ENCODE measurements at places on chromosomes 6 and 20.

- DNase-seq: no peak
These were observed 11.6 kb downstream of the BACH2 start for GRCh38 chr6:90285042-90285481.

- DNase-seq: no peak
These were observed 35.6 kb downstream of the GNAS start for GRCh38 chr20:58888103-58888502.

GRCh38 chr6:67748521-67748920 lies 886.6 kb upstream of the ADGRB3 start:
- DNase-seq: no peak

DNA sequence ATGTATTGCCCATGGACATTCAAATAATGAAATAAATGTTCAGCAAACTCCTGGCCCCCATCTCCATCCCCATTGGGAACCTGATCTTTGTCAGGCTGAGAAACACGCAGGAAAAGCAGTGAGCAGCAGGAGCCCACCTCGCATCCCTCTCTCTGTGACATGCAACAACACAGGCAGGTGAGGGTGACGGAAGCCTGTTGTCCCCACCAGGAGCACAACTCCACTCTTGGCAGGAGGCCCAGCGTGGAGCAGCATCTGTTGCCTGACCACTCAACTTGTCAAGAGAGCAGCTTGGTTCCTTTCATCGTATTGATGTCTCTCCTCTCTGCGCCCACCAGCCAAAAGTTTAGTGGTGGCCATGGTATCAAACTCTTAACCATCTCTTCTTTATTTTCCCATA lies 586.9 kb upstream of the ARID1B start:
- DNase-seq: no peak

DNA sequence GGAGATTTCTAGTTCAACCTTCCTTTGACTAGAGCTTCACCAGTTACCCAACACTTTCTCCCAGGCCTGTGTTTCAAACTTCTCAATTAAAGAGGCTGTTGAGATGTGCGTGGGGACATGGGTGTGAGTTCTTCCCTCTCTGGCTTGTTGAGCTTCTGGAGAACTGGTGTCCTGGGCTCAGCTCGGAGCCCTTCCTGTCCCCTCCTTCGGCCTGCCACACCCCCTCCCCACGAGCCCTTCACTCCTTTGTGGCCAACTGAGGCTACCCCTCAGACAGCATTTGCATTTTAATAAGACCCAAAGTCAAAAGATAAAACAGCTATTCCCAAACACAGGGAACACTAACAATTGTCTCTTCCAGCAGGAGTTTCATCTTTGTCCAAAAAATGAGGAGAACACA lies 123.3 kb upstream of the MLN start:
- DNase-seq: no peak

DNA sequence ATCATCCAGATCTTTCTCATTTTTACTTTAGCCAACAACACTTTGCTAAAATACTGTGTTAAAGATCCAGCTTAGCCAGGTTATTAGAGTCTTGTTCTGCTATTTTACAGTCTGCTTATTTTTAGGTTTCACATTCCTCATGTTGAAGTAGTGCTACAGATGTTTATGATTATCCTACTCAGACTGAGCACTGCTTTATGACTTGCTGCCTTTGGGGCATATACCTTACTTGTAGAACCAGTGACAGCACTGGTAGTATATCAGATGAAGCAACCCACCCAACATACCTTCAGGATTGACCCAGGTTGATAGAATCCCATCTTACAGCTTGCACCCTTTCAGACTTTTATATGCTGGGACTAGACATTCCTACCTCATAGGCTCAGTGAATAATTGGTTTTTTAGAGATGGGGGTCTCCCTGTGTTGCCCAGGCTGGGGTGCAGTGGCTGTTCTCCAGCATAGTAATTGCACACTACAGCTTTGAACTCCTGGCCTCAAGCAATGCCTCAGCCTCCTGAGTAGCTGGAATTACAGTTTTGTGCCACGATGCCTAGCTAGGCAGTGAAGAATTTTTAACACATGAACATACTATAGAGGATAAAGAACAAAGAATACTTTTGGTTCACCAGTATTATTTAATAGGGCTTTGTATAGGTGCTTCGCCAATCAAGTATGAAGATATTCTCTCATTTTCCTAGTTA lies 63.8 kb upstream of the DYNLRB1 start:
- DNase-seq: no peak

- no peak for DNase-seq
These were observed 531 bp upstream of the CCN2 start for GRCh38 chr6:131951576-131952230.

GRCh38 chr6:27297857-27298730 lies 14.0 kb downstream of the POM121L2 start:
- no peak for DNase-seq

DNA sequence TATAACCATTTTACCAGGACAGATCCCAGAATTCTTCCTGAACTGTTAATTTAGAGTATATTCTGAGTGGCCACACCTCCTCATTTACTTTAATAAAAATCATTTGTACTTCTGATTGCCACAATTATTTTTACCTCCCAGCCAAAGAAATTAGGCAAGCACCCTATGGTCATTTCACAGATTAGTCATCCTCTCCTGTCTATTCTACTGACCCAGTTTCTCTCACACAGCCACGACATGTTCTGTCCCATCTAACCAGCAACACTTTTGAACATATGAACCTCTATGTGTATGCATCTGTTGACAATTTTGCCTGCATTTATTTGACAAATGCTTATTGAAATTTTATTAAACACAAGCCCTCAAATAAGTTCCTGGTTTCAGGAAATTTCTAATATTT lies 202.6 kb upstream of the STXBP5 start:
- no peak for DNase-seq

DNA sequence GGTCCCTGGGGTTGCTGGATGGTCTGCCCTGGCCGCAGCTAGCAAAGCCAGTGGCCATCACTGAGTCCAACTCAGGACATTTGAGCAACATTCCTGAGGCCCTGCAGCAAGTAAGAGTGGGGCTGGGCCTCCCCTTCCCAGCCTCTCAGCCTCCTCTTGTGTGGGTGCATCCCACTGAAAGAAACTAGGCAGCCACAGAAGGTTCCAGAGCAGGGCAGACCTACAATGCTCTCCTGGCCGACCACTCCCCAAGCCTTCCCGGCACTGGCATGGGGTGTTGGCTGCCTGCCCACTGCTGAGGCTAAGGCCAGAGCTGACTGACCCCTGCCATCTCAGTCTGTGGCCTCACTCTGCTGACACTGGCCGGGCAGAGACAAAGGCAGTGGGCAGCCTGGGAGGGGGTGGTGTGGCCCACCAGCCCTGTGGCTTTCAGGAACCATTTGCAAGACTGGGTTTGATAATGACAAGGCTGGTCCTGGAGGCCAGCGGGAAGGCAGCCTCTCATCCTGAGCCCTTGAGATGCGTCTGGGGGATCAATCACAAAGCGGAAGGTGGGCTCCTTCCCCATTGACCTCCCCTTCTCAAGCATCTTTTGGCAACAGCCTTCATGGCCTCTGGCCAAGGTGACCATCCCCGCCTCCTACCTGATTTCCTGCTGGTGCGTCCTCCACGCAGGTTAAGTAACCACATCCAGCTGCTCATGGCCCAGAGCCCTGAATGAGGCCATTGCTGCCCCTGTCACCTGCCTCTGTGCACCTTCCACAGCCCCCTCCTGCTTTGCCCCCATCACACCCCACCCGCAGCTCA lies 9.6 kb downstream of the DLGAP4 start:
- no peak for DNase-seq

DNA sequence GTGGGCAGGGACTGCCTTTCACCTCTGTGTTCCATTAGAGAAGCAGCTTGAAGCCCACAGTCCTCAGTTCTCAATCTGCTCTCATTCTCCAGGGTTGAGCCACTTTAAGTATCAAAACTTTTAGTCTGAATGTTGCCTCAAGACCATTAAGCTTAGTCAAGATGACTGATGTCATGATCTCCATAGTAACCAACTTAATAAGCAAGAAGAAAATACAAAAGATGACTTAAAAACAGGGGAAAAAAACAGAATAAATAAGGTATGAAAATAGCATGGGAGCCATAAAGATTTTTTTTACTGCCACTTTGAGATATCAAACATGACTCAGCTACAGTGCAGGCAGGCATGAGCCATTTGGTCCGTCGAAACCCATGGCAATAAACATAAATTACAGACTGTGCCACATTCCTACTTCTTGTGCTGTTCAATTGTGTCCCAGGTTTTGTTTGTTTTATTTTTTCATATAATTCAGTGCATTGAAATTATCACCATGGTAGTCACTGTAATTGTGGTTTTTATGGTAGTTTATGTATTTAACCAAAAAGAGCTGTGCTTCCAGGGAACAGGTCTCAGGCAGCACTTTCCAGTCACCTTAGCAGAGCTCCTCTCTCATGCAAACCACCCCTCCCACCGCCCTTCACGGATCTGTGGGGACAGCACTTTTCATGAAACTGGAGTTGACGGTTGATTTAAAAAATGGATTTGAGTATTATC lies 156.5 kb upstream of the INSM1 start:
- DNase-seq: no peak

DNA sequence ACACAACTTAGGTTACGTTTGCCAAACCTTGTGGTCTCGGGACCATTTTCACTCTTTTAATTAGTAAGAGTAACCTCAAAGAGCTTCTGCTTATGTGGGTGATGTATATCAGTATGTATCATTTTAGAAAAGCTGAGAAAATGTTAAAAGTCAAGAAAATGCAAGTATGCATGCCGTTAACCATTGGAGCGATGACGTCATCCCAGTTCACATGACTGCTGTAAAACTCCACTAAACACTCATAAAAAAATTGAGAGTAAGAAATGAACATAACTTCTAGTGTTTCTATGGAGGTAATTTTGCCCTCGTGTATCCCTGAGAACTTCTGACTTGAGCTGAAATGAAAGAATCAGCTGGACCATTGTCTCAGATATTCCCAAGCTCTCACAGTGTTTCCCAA lies 250.0 kb upstream of the CDH4 start:
- no peak for DNase-seq

DNA sequence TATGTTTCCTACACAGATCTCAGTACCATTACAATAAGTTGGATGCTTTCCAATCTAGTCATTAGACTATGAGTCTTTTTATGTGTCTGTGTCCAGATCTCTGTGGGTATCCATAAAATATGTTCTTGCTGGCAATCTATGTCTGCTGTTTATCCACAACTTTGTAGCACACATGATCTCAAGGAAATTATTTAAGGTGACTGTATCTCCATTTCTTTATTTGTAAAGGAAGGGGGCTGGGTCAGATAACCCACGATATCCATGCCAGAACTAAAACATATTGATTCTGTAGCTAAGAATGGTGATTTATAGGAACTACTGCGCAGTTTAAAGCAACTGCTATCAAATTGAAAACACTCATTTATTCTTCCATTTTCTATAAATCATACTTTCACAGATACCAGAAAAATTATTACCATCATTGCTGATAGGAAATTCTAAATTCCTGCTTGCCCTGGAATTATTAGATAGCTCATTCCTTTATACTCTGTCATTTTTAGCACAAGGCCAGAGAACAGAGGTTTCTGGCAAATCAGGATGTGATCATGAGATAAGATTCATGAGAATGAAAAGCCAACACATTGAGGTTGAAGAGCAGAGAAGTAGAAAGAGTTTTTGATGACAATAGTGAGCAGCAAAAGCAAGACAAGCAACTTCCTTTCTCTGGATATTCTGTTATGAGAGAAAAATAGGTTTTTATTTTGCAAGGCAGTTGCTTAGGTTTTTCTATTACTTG lies 851.4 kb upstream of the CITED2 start:
- no peak for DNase-seq

DNA sequence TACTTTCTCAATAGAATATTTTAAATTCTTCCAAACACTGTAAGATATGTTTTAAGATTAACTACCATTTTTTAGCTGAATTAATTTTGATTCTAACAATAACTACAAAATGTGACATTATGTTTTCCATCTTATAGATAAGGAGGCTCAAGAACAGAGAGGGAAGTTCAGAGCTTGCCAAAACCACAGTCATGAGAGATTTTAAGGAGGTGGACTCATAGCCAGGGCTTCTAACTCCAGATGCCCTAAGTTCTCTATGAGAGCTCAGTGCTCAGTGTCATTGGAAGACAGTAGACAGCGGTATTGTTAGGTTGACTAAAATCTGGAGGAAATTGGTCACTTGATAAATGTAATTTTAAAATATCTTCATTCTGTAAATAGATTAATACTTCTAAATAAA lies 144.2 kb downstream of the PACRG start:
- DNase-seq: no peak

- no peak for DNase-seq
These were observed 9.7 kb downstream of the PTCHD4 start for GRCh38 chr6:48101290-48101689.

DNA sequence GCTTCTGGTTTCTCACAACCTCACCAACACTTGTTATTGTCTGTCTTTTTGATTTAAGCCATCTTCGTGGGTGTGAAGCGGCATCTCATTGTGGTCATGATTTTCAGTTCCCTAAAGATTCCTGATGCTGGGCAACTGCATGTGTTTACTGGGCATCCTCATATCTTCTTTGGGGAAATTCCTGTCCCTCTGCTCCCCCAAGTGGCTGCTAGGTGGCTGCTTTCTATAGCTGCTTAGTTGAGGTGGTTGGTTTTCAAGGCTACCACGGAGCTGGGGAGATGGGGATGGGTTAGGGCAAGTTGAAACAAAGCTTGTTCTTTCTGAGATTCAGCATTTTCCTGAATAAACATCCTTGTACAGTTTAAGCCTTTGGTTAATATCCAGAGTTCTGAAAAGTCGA lies 403.9 kb upstream of the SULF2 start:
- DNase-seq: no peak

GRCh38 chr6:11810039-11810541 lies 31.5 kb upstream of the ADTRP start:
- no peak for DNase-seq

GRCh38 chr6:90256698-90257485 lies 39.8 kb downstream of the BACH2 start:
- no peak for DNase-seq

- no peak for DNase-seq
These were observed 700.5 kb downstream of the TENT5A start for GRCh38 chr6:81051952-81052351.

DNA sequence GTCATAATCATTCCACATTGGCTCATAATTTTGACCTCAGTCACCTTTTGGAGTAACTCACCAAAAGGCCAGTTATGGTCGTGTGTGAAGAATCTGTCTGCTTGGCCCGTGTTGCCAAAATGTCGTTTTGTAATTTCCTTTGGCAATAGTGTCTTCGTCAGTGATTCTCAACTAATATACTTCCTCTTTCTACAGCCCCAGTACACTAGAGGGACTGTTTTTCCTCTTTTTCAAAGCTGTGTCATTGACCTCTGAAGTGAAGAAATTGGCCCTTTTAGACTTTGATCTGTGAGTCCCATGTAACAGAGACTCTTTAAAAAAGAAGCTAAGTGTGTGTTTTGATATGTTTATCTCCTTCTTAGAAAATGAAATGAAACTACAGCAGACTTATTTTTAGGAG lies 5.2 kb downstream of the FOXO3 start:
- no peak for DNase-seq

Data from effector memory CD8-positive, alpha-beta T cell (primary cell).